SK-N-SH (cell line): ENCODE measurements at places on chromosomes 2 and 18. TPM values are rescaled to one million over a fixed set of nuclear protein-coding genes. Genes with fewer than 3 reads are reported as not detected.

DNA sequence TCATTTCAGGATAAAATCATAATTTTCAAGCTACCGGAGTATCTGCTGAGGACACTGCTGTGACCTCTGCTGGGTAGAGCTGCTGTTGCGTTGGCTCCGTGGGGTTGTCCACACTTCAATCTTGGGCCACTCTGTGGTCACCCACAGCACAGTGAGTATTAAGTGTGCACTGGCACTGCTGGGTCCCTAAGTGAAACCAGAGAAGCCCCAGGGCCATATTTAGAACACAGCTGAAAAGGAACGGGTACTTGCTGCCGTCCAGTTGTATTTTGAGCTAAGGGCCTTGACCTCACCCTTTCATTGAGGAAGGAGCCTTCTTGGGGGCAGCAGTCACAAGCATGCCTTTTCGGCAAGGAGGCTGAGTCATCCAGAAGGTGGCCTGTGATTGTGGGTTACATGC, 10.1 kb downstream of the SLC9A4 start:
- DNase-seq: no peak

GRCh38 chr18:48639772-48640432, 101.1 kb downstream of the CTIF start:
- DNase-seq: no peak

GRCh38 chr2:24945907-24946306, 25.8 kb downstream of the DNAJC27 start:
- no peak for DNase-seq

DNA sequence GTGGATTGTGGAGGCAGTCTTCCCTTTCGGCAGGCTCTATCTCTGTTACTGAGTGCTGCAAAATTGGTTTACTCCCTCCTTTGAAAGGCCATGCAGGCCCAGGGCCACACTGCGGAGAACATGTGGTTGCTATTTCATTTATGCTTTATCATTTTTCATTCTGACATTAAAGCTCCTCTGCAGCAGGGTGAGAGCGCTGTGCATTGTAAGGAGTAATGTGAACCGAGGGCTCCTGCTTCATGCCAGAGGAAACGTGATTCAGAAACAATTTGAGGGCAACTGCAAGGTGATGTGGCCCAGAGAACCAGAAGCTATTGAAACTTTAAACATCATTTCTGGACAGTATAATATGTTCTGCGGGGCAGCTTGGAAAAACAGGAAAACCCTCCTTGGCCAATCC, 341.6 kb upstream of the NT5C1B start:
- DNase-seq: peak; percentile 23

- DNase-seq: no peak
These were observed 158.6 kb upstream of the DLX2 start for GRCh38 chr2:172261292-172261691.

DNA sequence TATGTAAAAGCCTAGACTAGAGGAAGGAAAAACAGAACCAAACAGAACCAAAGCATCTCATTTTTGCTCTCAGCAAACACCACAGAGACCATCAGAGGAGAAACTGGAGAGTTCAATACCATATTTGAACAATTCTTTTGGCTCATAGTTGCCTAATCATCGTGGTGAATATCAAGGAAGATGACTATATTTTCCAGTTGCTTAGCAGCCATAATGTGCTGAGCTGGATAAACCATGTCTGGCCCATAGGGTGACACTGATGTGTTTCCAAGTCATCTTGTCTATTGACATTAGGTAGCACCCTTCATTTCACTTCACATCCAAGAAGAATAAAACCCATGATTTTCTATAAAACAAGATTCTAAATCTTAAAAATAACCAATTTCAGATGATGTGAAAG, 5.9 kb upstream of the XRCC5 start:
- no peak for DNase-seq

DNA sequence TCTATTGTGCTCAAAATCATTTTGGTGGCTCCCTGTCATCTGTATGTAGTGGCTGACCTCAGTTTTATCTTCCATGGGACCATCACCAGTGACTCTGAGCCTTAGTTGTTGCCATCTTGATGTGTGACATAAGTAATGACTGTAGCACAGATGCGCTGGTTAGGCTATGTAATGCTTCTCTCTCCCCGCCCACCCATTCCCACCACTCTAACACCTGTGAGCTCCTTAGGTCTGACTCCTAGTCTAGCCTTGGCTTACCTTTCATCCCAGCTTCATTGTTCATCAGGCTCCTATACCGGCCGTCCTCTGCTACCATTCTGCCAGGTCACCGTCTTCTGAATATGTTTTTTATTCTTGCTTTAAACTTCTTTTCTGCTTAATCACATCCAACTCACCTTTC, 17.2 kb downstream of the MYO1B start:
- no peak for DNase-seq

- DNase-seq: no peak
These were observed 324.0 kb upstream of the REG3G start for GRCh38 chr2:78701546-78701945.

- no peak for DNase-seq
These were observed 28.2 kb upstream of the LBH start for GRCh38 chr2:30203156-30203555.

DNA sequence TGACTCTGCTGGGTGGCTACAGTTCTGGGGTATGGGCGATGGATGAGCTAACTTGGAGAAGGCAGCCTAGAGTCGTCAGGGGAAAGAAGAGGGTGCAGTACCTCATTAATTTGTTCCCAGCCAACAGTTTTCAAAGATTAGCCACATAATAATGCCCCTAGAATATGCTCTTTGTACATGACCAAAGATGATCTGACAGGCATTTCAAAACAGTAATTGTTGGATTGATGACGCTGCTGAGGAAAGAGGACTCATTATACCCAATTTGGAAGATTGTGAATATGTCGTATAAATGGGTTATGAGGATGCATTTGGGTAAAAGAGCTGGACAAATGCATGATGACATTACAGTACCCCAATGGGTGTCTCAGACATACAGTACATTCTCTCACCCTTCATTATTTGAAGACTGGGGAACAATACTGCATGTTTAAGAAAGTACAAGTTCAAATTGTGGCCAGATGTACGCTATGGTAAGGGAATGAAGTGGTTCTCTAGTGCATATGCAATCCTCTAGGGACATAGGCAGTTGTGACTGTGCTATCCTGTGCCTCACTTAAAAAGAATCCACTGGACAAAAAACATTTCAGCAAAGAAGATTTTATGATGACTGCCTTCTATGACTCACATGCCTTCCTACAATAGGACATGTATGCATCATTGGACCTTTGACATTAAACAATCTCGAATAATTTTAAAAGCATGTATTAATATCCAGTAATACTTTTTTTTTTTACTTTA, 233.2 kb downstream of the CNTNAP5 start:
- DNase-seq: no peak

GRCh38 chr2:72971036-72971435, 53.7 kb downstream of the EMX1 start:
- no peak for DNase-seq

DNA sequence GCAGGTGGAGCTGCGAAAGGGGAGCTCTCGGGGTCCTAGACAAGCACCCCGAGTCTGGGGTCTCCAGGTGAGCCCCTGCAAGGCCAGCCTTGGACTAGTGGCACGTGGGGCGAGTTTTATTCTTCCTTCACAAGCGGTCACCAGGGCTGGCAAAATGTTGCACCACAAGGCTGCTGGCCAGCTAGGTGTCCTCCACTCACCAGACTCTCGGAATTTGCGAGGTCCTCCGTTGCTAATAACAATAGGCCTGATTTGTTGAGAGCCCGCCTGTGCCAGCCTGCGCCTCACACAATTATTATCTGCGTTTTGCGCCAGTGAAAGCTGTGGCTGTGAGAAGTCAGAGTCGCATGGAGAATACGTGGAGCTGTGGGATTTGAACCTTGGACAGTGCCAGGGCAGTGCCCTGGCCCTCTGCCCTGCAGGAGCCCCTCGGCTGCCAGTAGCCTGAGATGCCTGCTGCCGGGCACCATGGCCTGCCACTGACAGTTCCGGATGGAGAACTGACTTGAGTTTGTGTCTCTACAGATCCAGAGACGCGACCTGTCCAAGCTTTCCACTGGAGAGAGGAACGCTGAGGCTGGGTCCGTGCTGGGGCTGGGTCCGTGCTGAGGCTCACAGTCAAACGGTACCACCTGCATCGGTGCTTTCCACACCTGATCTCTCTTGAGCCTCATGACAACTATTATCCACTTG, 77.6 kb upstream of the ODC1 start:
- DNase-seq: no peak

Gene VWC2L
- polyA plus RNA-seq: not detected in 2 replicates

Gene CTAGE1
- polyA plus RNA-seq: 0.03 and 0.07 TPM in 2 replicates

Gene ATL2
- 30.5 and 55.8 TPM in 2 replicates for polyA plus RNA-seq

Gene IL36RN
- polyA plus RNA-seq: not detected in 2 replicates
